HAP-1 (cell line): ENCODE measurements at places on chromosomes 5 and 9.
A peak's percentile ranks its signal among the peaks of the same experiment; 100 is the strongest.

GRCh38 chr9:4088679-4089078 is 211.2 kb downstream of the GLIS3 start:
- DNase-seq: no peak

- DNase-seq: no peak
These were observed 62.6 kb downstream of the ELL2 start for GRCh38 chr5:95899006-95899405.

- no peak for DNase-seq
These were observed 90.3 kb upstream of the ARAP3 start for GRCh38 chr5:141772281-141772680.

- DNase-seq: no peak
These were observed 29.2 kb downstream of the ROR2 start for GRCh38 chr9:91920630-91921350.

DNA sequence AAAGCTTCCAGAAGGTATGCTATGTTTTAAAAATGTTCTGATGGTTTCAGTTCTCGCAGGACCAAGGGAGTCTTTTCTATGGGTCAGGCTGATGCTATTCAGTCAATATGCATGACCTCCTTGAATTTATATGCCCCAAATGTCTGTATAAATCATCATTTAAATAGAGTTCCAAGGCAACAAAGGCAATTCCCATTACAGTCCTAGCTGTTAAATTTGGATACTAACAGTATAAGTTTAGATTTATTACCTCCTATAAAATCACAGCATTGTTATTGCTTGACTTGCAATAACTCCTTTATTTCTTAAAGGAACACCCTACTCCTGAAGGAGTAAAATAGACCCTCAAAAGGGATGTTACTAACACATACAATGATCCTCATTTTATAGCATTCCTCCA is 387.7 kb upstream of the CHD1 start:
- DNase-seq: peak; percentile 75

- DNase-seq: no peak
These were observed 110.1 kb upstream of the RAD23B start for GRCh38 chr9:107172979-107173347.

GRCh38 chr9:124675261-124676158 is 95.6 kb downstream of the NR6A1 start:
- DNase-seq: no peak

GRCh38 chr9:103210607-103211006 is 215.5 kb downstream of the CYLC2 start:
- DNase-seq: no peak

- DNase-seq: no peak
These were observed 17.8 kb upstream of the SLC6A19 start for GRCh38 chr5:1183424-1184162.

- peak; percentile 86 for DNase-seq
These were observed 76.8 kb downstream of the LMX1B start for GRCh38 chr9:126690431-126691051.

- DNase-seq: no peak
These were observed 58.2 kb downstream of the CAMSAP1 start for GRCh38 chr9:135849181-135849580.

GRCh38 chr5:10585518-10585915 is 21.6 kb downstream of the ANKRD33B start:
- no peak for DNase-seq

- DNase-seq: no peak
These were observed 43.8 kb downstream of the PCDHGC5 start for GRCh38 chr5:141532726-141533125.

- DNase-seq: no peak
These were observed 106.0 kb upstream of the PTPN3 start for GRCh38 chr9:109604131-109604530.

DNA sequence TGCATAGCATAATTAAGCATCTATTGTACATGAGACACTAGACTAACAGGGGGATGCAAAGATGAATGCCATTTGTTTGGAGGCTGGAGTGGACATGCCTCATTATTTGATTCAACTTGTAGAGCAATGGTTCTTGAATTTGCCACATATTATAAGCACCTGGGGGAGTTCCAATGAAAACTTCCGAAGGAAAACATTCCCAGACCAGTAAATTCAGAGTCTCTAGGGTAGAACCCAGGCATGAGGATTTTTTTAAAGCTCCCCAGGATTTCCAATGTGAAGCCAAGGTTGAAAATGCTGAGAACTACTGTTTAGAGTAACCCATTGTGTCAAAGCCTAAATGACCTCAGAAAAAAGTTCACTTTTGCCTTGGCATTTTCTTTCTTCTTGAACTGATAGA is 93.9 kb upstream of the ITGA1 start:
- DNase-seq: no peak

GRCh38 chr5:76202182-76202581 is 119.0 kb downstream of the SV2C start:
- no peak for DNase-seq

GRCh38 chr9:73153793-73154227 is 2.1 kb downstream of the ANXA1 start:
- peak; percentile 33 for DNase-seq

GRCh38 chr5:54171645-54172384 is 138.6 kb downstream of the ARL15 start:
- DNase-seq: no peak

GRCh38 chr9:113310538-113310937 is 7.4 kb upstream of the RNF183 start:
- DNase-seq: no peak

GRCh38 chr5:59276917-59277372 is 616.6 kb downstream of the PDE4D start:
- no peak for DNase-seq

- DNase-seq: no peak
These were observed 375.0 kb upstream of the RFX3 start for GRCh38 chr9:3900673-3901318.

GRCh38 chr5:31536873-31537272 is 4.8 kb downstream of the C5orf22 start:
- DNase-seq: no peak

GRCh38 chr5:92835712-92836111 is 745.3 kb downstream of the NR2F1-AS1 start:
- DNase-seq: no peak

DNA sequence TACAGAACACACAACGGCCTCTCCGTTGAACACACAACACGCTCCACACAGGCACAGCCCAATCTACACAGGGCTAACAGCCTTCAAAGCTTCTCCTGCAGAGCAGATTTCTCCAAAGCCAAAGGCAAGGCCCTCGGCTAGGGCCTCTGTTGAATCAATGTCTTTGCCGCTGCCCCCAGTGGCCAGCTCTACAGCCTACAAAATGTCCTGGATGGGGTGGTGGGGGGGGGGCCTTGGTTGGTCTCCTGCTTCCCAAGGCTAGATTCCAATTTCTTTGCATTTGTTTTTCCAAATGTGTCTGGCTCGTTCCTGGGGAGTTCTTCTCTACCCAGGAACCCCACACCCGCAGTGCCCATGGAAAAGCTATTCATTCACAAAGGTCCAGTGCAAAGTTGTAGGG is 167.2 kb downstream of the PAX5 start:
- DNase-seq: no peak

- DNase-seq: no peak
These were observed 96.7 kb upstream of the MAMDC2 start for GRCh38 chr9:69946800-69947437.

DNA sequence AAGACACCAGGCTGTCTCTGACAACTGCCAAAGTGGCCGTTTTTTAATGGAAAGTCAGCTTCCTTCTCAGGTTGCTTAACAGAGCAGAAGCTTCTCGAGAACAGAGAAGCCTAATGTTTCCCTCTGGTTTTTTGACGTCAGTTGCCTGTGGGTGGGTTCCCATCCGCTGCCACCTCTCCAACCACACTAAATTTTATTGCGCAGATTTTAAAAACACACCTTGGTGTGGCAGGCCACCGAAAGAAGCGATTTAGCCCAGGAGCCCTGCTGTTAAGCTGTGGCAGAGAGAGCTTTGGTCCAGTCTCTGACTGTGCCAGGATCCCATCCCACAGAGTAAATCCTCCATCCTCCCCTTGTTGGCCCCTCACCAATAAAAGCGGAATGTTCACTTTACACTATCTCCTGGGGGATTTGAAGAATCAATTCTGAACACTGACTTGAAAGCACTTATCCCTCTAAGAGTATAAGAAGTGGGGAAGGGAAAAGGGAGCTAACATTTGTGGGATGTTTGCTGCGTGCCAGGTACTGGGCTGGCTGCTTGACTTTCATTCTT is 181.6 kb downstream of the AOPEP start:
- no peak for DNase-seq

- no peak for DNase-seq
These were observed 9.5 kb upstream of the UGCG start for GRCh38 chr9:111886983-111887718.

- DNase-seq: no peak
These were observed 10.0 kb downstream of the SPARC start for GRCh38 chr5:151676719-151677118.

DNA sequence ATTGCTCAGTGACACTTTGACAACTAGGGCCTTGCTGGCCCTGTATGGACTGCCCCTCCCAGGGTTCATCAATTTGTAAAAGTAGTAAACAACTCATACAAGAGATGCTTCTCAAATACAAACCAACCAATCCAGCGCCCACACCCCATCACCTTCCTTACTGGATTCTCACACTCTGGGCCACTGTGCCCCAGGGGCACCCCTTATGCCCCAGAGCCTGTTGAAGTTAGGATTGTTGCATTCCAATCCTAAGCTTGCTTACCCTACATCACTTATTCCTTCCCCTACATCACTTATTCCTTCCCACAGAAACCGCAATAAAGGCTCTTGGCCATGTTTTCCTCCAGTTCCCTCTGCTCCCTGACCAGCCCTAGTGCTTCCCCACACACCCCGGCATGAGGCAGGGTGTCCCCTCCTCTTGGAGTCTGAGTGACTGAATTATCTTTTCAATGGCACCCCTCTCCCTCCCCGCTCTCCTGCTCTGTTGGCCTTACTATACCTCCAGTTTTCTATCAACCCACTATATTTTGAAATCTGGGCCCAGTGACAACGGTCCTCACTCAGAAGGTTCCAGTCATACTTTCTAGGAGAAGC is 182.4 kb upstream of the S1PR3 start:
- DNase-seq: no peak

DNA sequence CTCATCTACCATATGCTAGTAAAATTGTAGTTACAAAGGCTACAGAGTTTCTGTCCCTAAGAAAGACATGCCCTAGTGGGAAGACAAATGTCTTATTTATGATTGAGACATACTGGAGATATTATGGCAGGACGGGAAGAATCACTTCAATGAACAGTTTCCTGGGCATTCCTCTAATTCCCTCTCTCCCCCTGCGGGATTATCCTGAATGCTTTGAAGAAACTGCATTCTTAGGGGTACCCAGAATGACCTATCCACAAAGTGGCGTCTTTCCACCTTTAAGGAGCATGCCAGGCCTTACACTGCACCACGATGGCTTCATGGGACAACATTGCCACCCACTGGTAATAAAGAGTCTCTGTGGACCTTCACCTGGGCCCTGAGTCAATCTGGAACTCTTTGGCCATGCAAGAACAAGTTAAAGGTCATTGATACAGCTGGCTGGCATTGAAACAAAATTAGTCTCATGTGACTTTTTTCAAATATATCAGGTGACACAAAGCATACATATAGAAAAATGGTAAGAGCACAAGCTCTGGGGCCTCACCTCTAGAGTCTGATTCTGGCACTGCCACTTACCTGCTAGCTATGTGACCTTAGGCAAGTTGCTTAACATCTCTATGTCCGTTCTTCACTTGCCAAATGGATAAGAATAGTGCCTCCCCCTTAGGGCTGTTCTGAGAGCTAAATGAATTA is 32.0 kb downstream of the ANKRD55 start:
- DNase-seq: peak; percentile 47

DNA sequence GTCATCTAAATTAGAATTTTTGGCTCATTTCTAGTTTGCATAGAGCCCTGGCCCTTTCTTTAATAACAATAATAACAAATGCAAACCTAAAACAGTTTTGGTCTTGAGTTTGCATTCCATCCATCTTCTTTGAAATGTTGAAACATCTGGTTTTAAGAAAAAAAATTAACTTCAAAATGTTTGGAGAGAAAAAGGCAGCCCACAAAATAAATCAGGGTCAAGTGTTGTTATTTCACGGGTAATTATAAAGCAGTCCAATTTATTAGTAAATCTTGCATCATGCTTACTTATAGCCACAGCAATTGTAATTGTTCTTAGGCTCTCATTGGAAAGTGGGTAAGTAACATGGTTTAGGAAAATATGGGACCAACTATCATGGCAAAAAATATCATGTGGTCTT is 247.0 kb upstream of the MEF2C start:
- DNase-seq: no peak

- DNase-seq: no peak
These were observed 41.3 kb downstream of the TMEM174 start for GRCh38 chr5:73214306-73214705.

GRCh38 chr9:89748831-89749499 is 144.2 kb downstream of the GADD45G start:
- DNase-seq: no peak

- DNase-seq: peak; percentile 55
These were observed 36.4 kb downstream of the GGTA1 start for GRCh38 chr9:121463026-121463807.

- no peak for DNase-seq
These were observed 169.4 kb downstream of the APBA1 start for GRCh38 chr9:69502671-69503301.

- DNase-seq: no peak
These were observed 19.9 kb downstream of the SLC44A1 start for GRCh38 chr9:105264380-105264779.

DNA sequence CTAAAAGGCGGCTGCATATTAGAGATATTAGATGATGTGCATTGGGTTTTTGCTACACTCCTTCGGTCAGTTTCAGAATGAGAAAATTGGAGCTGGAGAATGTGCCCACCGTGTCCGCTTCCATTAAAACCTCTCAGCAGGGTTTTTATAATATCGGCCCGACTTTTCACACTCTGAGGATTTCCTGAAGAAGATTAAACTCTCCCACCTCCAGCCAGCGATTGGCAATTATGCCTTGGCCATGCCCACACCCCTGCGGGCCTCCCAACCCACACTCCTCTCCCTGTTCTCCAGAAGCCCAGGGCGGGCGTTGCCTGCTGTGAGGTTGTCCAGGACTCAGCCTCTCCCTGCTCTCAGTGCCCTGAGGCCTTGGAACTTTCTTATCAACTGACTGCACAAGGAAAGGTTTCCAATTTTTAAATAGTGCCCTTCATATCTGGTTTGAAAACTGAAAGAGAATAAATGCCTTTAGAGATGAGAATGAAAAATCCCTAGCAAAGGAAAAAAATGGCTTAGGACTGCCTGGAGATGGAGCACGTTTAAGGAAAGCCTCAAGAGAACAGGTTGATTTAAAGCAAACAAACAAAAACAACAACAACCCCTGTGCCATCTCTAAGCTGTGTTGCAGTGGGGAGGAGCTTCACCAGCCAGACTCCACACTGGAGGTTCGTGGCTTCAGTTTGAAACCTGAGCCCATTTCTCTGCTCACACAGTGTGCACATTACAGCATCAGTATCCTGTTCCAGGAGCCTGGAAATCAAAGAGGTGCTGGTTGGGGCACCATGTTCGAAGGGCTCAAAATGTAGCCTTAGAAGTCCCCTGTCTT is 292.9 kb downstream of the NSG2 start:
- no peak for DNase-seq

DNA sequence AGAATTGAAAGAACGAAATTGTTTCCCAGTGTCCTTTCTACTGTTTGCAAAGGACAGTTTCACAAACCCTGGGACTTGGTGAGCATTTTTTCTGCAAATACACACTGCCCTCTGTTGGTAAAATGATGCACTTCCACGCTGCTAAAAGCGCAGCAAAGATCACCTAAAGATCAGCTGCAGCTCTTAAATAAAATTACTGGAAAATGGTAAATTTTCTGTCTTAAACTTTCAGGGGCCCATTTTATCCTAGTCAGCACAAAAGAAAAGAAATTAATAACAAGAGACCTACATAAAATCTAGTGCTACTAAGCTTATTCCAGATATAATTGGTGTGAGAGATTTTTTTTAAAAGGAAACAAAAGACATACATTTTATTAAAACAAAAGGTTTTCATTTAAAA is 566.0 kb downstream of the CAAP1 start:
- peak; percentile 65 for DNase-seq
